Left ventricle myocardium superior (tissue), 1 donor: ENCODE measurements at places on chromosomes 3 and 15. TPM values are rescaled to one million over a fixed set of nuclear protein-coding genes. Genes with fewer than 3 reads are reported as not detected.

DNA sequence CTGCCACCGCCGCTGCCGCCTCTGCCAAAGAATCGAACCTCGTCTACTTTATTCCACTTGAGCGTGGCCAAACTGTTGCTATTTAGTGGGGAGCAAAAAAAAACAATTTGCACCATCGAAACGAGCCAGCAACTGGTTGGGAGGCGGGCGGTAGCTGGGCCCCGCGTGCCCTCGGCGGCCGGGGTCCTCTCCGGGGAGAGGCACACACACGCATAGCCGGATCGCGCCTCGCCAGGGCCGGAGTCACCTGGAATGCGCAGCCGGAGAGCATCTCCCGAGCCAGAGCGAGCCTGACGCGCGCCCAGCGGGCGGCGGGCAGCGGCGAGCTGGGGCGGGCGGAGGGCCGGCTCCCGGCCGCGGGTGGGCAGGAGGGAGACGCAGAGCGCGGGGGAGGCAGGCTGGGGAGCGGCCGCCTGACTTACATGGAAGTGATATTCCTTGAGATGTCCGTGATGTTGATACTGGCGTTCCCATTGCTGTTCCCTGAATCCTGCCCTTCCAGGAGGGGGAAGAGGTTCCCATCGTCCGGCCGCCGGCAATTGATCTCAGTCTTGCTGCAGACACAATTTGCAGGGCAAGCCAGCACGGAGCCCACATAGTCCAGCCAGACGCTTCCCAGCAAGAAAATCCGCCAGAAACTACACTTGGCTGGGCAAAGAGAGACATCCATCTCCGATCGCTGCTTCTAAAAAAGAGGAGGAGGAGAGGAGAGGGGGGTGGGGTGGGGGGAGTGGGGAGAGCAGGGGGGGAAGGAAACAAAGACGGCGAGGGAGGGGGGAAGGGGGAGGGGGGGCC is 858 bp downstream of the NTRK3 start:
- peak; percentile 53 for DNase-seq

GRCh38 chr15:97678656-97679055 is 281.8 kb upstream of the ARRDC4 start:
- DNase-seq = no peak

DNA sequence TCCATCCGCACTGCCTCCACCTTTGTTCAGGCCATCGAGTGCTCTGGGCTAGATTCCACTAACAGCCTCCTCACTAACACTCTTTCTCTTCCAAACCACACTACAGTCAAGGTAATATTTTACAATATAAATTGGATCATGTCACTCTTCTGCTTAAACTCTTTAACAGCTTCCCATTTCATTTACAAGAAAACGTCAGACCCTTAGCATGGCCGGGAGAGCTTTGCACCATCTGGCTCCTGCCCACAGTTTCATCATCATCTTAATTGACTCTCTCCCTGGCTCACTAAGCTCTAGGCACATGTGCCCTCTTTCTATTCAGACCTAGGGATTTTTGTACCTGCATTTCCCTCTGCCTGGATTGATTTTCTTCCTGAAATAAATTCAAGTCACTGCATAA is 354.7 kb downstream of the FGF12 start:
- no peak for DNase-seq

DNA sequence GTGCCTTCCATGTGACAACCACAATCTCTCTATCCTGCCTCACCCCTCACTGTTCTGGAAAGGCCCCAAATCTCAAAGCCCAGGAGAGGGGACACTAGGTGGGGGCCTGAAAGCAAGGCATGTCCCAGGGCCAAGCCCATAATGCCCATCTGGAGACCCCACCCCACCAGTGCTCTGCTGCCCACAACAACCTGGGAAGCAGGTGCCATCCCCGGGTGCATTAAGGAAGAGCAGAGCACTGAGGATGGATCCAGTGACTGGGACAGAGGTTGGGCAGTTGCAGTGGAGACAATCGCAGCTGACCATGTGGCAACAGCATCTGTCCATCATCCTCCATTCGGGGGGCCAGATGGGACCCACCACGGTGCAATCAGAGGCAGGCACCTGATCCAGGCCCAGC is 106.2 kb upstream of the PRR20G start:
- no peak for DNase-seq

DNA sequence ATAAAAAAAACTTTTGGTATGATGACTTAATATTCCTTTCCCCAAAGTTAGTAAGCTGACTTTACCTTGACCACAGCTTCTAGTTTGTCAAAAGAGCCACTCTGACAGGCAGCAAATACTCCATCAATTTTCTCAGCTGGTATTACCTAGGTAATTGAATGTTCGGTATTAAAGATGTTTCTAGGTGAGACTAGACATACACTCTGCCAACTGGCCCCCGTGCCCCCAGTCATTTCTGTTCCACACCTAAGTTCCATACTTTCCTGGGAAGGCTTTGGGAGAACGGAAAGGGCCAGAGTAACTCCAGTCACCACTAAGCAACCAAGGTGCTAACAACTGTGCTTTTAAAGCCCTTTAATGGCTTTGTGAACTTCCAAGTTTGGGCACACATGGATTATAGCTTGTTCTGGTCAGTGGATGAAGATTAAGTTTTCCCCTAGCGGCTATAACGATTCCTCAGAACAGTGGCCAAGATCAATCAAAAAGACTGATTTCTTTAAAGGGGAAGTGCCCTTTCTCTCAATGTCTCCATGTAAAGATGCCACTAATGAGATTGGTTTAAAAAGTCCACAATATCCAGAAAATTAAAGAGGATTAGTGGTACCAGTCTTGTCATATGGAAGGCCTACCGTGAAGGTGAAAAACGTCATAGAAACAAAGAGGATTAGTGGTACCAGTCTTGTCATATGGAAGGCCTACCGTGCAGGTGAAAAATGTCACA is 7.0 kb downstream of the EIF4A2 start:
- DNase-seq = no peak

DNA sequence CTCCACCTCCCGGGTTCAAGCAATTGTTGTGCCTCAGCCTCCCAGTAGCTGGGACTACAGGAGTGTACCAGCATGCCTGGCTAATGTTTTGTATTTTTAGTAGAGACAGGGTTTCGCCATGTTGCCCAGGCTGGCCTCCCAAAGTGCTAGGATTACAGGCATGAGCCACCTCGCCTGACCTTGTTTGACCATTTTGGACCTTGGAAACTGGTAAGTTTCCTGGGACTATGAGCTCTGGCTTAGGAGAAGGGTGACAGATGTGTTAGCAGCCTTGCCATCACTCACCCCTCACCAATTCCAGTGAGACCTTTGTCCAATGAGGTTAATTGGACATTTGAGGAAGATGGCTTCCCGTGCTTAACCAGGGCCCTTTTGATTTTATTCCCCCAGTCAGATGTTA is 19.9 kb downstream of the DNASE1L3 start:
- no peak for DNase-seq

- DNase-seq = no peak
Observed at GRCh38 chr3:81967393-81967792, 205.9 kb upstream of the GBE1 start.

DNA sequence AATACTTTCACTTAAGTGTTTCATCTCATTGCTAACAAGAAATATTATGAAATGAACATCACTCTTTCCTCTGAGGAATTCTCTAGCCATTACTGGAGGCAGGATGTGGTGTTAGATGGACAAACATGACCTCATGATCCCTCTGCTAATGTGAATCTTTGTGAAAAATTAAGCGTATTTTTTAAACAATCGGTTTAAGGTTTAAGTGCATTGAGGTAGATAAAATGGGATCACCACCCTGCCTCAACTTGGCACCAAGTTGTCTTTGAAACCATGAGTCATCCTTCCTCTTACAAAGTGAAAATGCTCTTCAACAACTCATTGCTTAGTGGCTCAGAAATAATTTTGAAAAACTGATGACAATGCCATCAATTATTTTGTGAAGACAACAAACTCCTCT is 76.0 kb upstream of the DCBLD2 start:
- no peak for DNase-seq

- DNase-seq = no peak
Observed at GRCh38 chr3:83003917-83004316, 1242.5 kb upstream of the GBE1 start.

DNA sequence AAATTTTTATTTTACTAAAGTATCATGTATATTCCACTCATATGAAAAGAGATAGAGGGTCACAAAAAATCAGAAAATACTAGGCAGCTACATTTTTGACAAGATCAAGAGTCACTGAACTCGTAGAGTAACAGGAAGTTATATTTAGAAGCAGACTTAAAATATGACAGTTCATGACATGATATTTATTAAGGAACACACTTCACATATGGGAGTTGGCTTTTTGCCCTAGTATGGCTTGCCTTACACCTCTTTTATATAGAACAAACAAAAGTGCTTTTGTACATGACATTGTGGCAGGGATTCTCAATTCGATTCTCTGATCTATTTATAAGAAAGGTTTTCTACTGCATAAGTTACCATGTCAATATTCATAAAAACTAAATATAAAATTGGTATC is 80.1 kb upstream of the GBE1 start:
- DNase-seq = no peak

DNA sequence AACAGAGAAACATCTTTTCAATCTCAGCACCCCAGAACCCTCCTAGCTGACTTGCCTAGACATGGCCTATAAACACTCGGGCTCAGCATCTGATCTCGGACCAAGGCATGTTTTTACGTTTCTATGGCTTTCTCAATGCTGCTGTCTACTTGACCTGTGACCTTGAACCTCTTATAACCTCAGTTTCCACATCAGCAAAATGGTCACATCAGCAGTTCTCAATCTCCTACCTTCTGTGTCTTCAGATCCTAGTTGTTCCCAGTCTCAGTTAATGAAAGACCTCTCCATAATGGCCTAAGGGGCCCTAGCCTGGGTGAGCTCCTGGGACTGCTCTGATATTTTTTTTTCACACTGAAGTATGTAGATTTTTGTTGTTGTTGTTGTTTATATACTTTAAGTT is 39.6 kb downstream of the SSUH2 start:
- no peak for DNase-seq

GRCh38 chr15:75151214-75152128 is 50.2 kb upstream of the C15orf39 start:
- no peak for DNase-seq

- no peak for DNase-seq
Observed at GRCh38 chr3:14329116-14329830, 73.1 kb upstream of the SLC6A6 start.

DNA sequence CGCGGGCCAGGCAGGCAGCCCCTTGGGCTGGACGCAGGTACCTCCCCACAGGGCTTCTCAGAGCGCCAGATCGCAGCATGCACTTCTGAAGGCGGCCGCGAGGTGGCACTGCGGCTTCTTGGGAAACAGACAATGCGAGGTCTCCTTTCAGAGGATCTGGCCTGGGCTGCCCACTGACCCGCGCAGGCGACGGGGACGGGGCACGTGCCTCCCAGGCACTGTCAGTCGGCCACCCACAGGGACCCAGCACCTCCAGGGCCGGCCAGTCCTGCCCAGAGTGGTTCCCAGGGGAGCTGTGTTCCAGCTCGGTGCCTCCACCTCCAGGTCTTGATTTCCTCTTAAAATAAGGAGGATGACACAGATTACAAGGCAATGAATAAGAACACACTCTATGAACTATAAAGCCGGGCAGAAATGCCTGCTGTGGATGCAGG is 24.4 kb upstream of the TXNRD3 start:
- DNase-seq = peak; percentile 90

- DNase-seq = no peak
Observed at GRCh38 chr3:20072422-20072821, 32.2 kb downstream of the KAT2B start.

GRCh38 chr3:73235768-73236167 is 174.3 kb downstream of the EBLN2 start:
- no peak for DNase-seq

- no peak for DNase-seq
Observed at GRCh38 chr3:100782906-100783305, 73.6 kb downstream of the TFG start.

GRCh38 chr15:77009646-77010311 is 14.9 kb downstream of the PSTPIP1 start:
- peak; percentile 13 for DNase-seq

GRCh38 chr3:40096661-40097111 is 212.8 kb upstream of the EIF1B start:
- no peak for DNase-seq

DNA sequence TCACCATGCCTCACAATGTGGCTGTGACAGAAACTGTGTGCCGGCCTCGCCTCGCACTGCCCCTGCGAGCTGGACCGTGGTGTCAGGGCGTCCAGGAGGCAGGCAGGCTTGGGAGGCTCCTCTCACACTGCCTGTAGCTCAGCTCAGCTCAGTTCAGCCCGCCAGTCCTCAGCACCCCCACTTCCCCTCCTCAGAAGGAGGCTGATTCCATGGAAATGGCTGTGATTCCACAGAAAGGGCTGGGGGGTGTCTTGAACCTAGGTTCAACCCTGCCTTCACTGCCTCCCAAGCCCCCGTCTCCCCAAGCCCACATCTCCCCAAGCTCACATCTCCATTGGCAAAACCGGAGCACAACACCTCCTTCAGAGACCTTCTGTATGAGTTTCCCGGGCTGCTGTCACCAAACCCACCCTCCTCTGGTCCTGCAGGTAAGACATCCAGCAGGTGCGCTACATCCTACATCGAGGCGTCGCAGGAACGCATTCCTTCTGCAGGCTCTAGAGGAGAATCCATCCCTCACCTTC is 94.0 kb downstream of the OCA2 start:
- DNase-seq = no peak

DNA sequence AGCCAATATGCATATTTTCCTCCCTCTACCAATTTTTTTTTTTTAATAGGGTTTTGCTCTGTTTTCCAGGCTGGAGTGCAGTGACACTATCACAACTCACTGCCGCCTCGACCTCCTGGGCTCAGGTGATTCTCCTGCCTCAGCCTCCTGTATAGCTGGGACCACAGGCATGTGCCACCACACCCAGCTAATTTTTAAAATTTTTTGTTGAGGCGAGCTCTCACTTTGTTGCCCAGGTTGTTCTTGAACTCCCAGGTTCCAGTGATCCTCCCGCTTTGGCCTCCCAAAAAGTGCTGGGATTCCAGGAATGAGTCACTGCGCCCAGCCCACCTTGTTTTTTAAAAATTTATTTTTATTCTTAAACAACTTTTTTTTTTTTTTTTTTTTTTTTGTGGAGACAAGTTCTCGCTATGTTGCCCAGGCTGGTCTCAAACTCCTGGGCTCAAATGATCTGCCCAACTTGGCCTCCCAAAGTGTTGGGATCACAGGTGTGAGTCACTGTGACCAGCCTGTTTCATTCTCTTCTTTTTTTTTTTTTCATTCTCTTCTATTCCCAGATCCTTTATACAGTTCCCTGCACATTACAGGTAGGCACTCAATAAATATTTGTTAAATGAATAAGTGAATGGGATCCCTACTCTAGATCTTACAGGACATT is 40.5 kb upstream of the PIK3CB start:
- DNase-seq = no peak

- DNase-seq = peak; percentile 60
Observed at GRCh38 chr3:195178124-195178910, 92.6 kb downstream of the XXYLT1 start.

AADACL2 gene
- not detected for total RNA-seq

USP13 gene
- 156 TPM for total RNA-seq

ERICH6 gene
- total RNA-seq = not detected

GREM1 gene
- total RNA-seq = 0.52 TPM

PRICKLE2 gene
- total RNA-seq = 4.1 TPM

GABRA5 gene
- total RNA-seq = not detected

LRRN1 gene
- 0.12 TPM for total RNA-seq

ZNF621 gene
- 8.6 TPM for total RNA-seq

CCDC33 gene
- not detected for total RNA-seq

CATSPER2 gene
- 0.82 TPM for total RNA-seq

TMCO5A gene
- total RNA-seq = not detected

ARIH2 gene
- 141 TPM for total RNA-seq
